Stimulated activated CD8-positive, alpha-beta memory T cell treated with anti-CD3 and anti-CD28 coated beads, Interleukin-12 subunit alpha, Interleukin-12 subunit beta, amount 100 ng/mL, for 1 hour (primary cell): ENCODE measurements at places on chromosomes 6 and 20.

DNA sequence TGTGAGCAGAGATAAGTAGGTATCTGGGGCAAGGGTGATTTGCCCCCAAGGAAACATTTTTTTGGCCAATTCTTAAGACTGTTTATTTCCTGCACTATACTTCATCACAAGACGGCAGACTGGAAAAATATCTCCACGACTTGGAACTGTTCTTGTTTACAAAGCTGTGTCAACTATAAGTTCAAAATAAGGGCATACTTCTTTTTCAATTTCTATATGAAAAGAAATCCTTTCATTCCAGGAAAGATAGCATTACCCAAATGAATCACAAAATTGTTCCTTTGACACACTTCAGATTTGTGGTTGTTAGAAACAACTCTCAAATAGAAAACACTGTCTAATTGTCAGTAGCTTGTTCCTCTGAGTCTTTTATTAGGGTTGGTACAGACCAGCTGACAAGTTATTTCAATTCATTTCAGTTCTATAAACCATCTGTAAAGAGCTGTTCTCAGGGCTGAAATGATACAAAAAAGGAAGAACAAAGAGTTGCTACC lies 212.9 kb upstream of the PRDM1 start:
- DNase-seq, result no peak

DNA sequence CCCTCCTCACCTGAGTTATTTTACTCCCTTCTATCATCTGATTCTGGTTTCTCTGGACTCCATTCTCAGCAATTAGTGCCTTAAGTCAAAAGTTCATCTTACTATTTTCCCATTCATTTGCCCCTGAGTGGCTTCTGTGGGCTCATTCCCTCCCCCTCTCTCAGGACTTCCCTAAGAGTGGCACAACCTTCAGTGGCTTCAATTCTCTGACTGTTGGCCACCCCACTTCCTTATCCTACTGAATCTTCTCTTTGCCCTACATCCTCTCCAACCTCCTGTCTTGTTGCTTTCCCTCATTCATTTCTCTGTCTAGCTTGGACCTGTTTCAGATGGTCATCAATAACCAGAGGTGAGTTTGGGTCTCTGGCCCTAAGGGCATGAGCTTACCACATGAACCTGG lies 61.1 kb upstream of the GLP1R start:
- no peak for DNase-seq

DNA sequence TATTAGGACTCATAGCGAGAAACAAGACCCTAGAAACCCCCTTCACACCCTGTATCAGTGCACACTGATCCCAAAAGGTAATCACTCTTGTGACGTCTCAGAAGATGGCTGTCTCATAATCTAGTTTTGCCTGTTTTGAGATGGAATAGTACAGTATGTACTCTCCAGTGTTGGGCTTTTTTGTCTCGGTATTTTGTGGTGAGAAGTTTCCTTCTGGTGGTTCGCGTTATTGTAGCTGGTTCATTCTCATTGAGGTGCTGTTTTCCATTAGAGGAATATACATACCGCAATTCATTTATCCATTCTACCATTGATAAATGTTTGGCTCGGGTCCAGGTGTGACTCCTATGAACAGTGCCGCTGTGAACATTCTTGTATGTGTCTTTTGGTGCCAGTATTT lies 27.9 kb upstream of the MAP3K4 start:
- DNase-seq, result no peak

GRCh38 chr6:30494291-30494861 lies 5.1 kb downstream of the HLA-E start:
- DNase-seq, result no peak

- no peak for DNase-seq
Measured at GRCh38 chr6:126718600-126719327, 378.8 kb downstream of the CENPW start.

DNA sequence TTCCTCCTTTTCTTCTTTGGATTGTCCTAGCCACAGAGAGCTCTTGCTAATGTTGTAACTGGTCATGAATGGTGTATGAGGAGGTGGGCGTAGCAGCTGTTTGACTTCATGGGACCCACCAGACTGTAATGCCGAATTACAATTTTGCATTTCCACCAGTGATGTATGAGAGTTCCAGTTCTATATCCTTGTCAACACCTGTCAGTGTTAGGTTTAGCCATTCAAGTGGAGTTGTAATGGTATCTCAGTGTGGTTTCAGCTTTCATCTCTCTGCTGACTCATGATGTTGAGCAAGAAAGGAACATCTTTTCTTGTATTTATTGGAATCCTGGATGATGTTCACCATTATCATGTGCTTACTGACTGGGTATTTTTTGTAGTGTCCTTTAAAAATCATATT lies 5.1 kb downstream of the IGF2R start:
- no peak for DNase-seq

DNA sequence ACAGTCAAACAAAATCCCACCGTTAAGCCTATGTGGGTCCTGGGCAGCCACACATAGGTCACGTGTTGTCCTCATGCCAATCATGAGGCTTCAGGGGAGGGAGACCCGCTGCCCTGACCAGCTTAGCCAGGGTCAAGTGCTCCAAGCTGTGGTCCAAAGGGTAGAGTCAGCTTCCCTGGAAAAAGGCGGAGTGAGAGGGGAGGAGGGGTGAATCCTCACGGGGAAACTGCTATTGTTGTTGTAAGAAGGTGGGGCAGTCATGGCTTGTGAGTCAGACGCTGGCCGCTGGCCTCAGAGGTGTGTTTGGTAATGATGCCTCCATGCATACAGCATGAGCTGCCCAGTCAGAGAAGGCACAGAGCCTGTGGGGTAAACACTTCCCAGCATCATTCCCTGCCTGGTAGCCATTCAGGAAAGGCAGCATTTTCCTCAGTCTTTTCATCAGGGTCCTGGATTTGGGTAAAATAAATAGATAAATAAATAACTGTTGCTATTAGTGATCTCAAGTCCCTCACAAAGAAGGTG lies 8.7 kb downstream of the CST3 start:
- DNase-seq, result no peak

DNA sequence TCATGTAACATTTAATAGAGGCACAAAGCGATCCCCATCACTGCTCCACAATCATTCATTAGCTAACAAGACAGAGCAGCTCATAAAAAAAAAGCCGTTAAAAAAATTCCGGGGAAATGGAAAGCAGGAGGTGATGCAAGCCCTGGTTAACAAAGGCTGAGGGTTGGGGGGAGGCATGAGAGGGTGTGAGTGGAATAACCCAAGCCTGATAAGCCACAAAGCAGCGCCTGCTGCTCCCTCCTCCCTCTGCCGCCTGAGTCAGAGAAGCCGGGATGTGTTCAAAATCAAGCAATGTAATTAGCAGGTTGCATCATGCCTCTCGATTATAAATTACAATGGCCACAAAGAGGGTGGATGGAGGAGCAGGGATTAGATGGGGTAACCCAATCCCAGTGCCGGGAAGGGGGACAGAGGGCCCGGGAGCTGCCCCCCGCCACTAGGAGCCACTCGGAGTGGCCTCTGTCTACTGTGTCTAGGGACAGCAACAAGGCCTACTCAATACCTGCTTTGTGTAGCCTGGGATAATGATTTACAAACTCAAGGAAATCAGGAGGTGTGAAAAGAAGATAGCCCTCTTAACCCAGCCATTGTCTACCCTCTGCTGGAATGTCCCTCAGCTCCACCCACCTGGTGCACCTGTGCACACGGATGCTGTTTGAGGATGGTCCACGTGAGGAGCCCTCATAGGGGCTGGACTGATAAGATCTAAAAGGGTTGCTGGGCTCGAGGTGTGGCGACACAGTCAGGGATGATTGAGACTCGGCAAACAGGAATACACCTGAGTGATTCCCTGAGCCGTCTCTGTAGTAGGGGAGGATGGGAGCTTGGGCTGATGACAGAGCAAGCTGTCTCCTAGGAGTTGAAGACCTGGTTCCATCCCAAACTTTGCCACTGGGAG lies 156.9 kb downstream of the VEGFA start:
- no peak for DNase-seq

GRCh38 chr20:49712996-49713752 lies 504 bp downstream of the B4GALT5 start:
- no peak for DNase-seq

GRCh38 chr6:46484081-46484820 lies 7.0 kb downstream of the RCAN2 start:
- DNase-seq, result no peak

GRCh38 chr6:154705471-154706113 lies 27.6 kb upstream of the SCAF8 start:
- no peak for DNase-seq

GRCh38 chr6:130825772-130826441 lies 1.3 kb upstream of the SMLR1 start:
- DNase-seq, result no peak

- DNase-seq, result no peak
Measured at GRCh38 chr20:44632103-44632752, 19.3 kb downstream of the ADA start.

GRCh38 chr6:64258752-64259151 lies 623.1 kb downstream of the PHF3 start:
- DNase-seq, result no peak

DNA sequence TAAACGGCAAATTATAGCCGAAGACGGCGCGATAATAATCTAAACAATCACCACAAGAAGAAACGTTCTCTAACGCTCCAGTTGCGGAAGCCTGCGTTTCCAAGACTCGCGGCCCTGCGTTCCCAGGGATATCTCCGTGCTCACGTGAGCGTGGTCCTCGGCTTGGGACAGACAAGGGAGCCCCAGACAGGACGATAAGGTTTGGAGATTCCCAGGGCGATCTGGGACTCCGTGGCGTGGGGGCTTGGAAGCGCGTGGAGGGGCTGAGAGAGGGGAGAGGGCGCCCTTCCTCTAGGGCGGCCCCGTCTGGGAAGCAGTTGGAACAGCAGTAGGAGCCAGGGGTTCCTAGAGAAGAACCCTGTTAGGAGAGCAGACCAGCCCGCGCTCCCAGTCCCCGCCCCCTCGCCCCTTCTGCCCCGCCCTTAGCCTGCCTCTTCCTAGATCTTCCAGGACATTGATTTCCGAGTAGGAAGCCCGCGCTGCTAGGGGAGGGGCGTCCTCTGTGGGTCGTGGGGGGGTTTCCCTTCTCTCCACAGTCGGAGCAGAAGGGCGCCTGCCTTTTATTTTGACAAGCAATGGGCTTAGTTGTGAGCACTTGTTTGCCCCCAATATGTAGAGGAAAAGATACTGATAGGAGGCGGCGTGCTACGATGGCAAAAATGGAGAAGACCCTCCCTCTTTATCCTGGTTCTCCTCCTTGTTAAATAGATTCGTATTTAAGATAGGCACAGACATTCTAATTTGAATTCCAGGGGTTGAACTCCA lies 10.6 kb downstream of the NRN1 start:
- no peak for DNase-seq

GRCh38 chr20:25011831-25012241 lies 19.3 kb upstream of the APMAP start:
- no peak for DNase-seq

GRCh38 chr20:49037962-49038387 lies 8.1 kb upstream of the CSE1L start:
- no peak for DNase-seq

GRCh38 chr6:106895703-106896040 lies 78.9 kb downstream of the CD24 start:
- DNase-seq, result no peak

GRCh38 chr20:34062570-34063482 lies 49.2 kb downstream of the EIF2S2 start:
- DNase-seq, result no peak
